ENCODE measurements at places on chromosomes 7 and 10. TPM values are rescaled to one million over a fixed set of nuclear protein-coding genes. Genes with fewer than 3 reads are reported as not detected.
A peak's percentile ranks its signal among the peaks of the same experiment; 100 is the strongest.

ACBD7 gene
- not detected for total RNA-seq

DNA sequence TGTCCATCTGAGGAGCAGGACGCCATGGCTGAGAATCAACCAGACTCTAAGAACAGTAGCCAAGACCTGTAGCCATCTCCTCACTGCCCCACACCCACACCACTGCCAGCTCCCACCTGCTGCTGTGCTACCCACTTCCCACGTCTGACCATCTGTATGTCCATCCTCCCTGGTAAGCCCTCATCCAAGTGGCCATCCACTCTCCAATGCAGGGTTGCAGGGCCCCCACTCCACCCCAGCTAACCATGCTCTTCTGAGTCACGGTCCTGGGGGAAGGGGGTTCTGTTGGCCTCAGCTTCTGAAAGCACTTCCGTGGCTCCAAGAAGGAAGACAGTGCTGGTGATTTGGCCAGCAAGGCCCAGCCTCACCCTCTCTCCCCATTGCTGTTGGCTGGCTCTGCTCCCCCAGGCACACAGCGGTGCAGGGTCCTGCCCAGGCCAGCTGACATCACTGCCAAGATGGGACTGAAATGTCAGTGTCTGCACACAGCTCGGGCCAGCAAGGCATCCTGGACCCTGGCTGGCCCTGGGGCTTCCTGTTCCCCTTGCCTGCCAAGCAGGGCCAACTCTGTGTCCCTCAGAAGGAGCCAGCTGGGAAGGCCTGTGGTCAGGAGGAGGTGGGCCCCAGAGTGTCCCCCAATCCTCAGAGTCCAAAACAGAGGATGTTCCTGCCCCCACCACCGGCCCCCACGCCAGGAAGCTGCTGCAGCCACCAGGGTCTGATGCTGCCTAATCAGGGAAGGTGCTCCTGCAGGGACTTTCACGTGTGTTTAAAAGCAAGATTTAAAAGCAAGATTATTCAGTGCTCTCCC lies 17.5 kb downstream of the RASGEF1A start:
- DNase-seq: no peak

GRCh38 chr7:134476044-134476443 lies 17.1 kb upstream of the AKR1B1 start:
- no peak for DNase-seq

DNA sequence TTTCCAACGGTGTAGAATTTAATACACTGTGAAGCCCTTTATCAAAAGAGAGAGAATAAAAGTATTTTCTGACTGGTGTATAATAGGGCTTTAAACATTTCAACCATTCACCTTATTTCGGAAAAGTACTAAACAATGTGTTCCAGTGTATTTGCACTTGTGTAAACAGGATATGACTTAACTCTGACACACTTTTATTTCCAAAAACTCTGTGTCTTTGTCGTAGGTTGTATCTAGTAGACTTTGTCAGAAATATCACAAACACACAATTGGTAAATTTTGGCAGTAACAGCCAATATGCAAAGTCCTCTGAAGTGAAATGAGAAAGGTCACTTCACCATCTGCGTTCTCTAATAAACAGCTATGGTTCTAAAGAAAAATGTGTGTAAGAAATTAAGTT lies 10.3 kb upstream of the TSPAN13 start:
- no peak for DNase-seq

FAM25G gene
- not detected for total RNA-seq

GRCh38 chr7:154287356-154287755 lies 235.2 kb downstream of the DPP6 start:
- DNase-seq: no peak

- no peak for DNase-seq
Observed at GRCh38 chr10:43120116-43120928, 17.9 kb upstream of the CSGALNACT2 start.

CYCS gene
- total RNA-seq: 668 TPM

- DNase-seq: peak; percentile 89
Observed at GRCh38 chr7:4631380-4632179, 50.5 kb upstream of the FOXK1 start.
